RPMI8226 (cell line): ENCODE measurements at places on chromosomes 2 and 18.
A peak's percentile ranks its signal among the peaks of the same experiment; 100 is the strongest.

- no peak for DNase-seq
Observed at GRCh38 chr2:109529532-109530449, 84.0 kb downstream of the SEPTIN10 start.

DNA sequence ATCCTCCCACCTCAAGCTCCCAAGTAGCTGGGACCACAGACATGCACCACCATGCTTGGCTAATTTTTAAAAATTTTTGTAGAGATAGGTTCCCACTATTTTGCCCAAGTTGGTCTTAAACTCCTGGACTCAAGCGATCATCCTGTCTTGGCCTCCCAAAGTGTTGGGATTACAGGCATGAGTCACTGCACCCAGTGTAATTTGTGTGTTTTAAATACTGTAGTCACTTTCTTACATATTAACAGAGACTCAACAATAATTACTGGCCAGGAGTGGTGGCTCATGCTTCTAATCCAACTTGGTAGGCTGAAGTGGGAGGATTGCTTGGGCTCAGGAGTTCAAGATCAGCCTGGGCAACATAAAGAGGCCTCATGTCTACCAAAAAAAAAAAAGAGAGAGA is 293.0 kb downstream of the RDH14 start:
- DNase-seq = no peak

DNA sequence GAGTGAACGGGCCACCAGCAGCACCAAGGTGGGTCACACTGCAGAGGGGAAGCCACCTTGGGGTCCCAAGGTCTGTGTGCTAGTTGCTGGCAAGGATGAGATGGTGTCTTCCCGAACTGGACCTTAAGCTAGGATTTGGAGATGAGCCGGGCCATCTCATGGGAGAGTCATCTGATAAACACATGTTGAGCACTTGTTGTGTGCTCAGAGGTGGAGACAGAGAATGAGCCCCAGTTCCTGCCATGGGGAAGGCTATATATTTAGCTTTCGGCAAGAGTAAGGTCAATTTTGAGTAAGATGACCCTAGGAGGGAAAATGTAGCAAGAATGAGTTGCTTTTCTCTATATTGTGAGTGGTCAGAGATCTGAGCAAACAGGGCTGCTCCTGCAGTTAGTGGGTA is 41.4 kb upstream of the RPL31 start:
- DNase-seq = no peak

DNA sequence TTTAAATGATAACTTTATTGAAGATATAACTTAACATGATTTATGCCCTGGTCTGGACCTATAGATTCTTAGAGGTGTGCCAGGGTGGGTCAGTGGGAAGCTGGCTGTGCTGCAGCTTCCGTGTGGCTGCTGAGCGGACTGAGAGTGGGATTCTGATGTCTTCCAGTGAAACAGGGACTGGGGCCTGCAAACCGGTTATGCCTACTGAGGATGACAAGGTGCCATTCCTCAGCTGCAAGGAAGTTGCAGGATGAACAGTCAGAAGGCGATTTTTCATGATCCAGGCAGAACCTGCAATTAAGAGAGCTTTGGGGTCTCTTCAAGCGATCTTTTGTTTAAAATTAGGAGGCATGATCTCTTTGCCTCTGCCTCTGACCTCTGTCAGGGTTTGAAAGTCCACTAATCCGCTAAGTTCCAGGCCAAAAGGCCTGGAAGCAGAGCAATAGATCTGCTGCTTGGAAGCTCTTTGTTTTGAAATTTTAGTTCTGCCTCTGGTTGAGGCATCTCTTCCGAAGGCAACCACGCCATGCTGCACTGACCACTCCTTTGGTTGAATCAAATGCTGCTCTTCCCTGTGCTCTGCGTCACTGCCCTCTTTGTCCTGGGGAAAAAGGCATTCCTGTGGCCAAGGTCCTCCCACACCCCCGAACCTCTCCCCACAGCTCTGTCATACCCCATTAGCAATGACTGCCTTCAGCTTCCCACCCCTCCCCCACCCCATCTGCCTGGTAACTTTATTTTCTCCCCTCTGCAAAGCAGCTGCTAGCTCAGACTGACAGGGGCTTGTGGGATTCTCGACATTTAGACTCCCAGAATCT is 2.0 kb downstream of the TMEM169 start:
- DNase-seq = no peak

- peak; percentile 23 for DNase-seq
Observed at GRCh38 chr2:74391209-74391579, 11.1 kb upstream of the DCTN1 start.

- DNase-seq = no peak
Observed at GRCh38 chr2:175709248-175709647, 292.8 kb downstream of the LNPK start.

DNA sequence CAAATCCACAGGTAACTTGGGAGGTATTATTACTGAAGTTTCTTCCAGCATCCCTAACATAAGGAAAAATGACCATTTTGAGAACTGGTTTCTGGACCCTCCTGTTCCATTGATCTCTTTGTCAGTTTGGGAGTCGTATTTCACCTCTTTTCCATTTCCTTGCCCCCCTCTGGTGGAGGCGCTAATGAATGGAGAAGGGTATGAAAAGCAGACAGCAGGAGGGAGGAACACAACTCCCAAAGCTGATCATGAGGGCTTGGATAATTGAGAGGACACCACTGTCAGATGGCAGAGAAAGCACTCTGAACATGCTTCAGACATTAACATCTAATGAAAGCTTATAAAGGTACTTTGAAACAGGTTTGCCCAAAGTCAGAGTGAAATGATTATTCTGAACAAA is 56.6 kb upstream of the TLK1 start:
- DNase-seq = no peak

DNA sequence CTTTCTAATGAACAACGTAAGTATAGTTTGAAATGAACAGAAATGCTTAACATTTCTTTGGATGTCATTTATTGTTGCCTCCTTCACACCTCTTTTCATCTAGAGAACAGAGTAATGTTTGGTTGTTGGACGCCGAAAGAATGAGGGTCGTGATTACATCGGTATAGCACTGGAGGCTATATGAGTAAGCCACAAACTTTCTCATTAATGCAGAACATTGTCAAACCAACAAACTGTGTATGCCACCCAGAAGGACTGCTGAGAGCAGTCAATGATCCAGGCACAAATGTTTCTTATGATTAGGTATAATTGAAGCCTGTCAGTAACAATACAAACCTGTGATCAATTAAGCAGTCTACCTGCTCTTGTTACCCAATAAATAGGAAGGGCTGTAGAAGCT is 1494.7 kb upstream of the NXPH2 start:
- DNase-seq = no peak

DNA sequence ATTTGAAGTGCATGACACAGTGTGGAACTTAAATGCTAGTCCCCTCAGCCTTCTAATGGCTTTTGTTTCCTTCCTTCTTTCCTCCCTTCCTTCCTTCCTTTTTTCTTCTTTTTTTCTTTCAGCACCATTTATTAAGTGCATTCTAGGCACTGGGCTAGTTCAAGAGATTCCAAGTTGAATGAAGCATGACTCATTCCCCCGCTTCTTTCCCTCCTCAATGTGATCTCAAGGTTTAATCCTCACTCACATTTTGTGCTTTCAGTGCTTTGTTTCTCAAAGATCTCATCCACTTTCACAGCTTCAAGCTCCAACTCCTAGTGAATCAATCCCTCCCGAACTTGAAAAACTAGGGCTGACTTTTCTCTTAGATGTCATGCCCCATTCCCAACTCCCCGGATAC is 90.1 kb downstream of the LBH start:
- DNase-seq = no peak

DNA sequence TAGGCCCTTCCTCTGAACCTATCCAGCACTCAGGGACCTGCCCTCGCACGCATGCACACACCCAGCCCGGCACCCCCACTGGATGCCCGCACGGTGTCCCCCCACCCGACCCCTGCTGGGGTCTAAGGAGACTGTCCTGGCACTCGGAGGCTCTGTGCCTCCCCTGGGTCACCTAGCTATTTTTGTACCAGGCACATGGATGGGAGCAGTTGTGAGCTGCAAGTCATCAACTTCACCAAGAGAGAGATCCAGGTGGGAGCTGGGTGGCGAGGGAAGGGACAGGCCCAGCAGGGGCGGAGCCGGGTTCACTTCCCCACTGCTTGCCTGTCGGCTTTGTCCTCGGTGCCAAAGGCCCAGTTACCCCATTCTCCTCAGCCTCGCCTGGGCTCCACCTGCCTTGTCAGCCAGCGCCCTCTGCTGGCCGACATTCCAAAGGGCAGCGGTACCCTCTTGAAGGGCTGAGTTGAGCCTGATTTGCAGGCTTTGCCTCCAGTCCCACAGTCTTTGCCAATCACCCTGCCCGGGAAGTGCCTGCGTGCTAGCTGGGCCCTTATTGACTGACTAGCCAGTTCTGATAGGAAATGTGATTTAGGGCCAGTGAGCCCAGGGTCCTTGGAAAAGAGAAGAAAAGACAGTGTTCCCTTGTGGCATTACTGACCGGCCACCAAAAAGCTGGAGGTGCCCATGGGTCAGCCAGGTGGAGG is 5.8 kb downstream of the NT5DC4 start:
- peak; percentile 93 for DNase-seq

DNA sequence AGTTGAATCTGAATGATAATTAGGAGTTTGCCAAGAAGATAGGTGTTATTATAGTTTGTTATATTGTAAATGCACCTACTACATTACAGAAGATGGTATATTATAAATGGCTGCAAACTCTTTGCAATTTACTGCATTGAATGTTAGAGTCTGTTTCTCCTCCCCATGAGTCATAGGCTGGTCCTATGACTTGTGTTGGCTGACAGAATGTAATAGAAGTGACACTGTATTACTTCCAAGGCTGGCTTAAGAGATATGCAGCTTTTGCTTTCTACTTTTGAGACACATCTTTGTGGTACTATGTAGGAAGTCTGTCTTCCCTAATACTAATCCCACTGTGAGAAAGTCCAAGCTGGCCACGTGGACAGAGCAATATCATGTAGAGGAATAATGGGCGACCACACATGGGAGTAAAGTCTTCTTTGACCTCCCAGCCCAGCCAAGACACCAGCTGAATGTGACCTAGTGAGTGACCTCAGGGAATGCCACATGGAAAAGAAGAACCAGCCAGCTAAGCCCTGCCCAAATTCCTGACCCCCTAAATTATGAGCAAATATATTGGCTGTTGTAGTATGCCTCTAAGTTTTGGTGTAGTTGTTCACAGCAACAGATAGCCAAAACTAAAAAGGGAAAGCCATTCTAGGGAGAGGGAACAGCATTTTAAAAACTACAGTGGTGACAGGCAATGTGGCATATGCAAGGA is 6.8 kb upstream of the DDX1 start:
- no peak for DNase-seq
